ENCODE measurements at places on chromosomes 11 and 22.

DNA sequence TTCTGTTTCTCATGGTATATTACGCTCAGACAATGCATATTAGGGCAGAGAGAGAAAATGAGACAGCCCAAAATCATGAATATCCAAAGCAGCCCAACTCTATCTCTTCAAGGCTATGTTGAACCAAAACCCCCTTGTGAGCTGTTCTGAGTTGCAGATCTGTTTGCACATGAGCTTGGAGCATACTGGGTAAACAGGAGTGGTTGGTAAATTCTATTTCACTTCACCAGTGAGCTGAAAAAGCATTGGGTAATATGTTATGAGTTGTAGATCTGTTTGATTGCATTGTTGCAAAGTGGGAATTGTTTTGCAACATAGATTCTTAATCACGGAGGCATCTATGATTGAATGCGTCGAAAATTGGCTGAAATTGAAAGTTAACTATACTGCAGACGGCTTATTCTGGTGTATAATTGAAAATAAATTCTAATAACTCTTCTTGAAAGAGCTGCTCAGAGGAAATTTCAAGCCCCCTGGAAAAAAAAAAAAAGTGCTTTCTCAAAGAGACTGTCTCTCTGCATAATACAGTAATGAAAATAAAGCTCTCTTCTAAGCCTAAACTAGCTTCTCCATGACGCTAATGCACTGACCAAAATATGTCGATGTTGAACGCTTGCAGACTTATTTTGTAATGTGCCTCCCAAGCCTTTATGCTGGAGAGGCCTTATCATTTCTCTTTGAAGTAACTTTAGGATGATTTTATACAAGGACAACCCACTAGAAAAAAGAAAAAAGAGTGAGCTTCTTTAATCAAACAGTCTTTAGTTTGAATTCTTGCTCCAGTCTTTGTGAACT, 263.7 kb downstream of the NTM start:
- no peak for DNase-seq

DNA sequence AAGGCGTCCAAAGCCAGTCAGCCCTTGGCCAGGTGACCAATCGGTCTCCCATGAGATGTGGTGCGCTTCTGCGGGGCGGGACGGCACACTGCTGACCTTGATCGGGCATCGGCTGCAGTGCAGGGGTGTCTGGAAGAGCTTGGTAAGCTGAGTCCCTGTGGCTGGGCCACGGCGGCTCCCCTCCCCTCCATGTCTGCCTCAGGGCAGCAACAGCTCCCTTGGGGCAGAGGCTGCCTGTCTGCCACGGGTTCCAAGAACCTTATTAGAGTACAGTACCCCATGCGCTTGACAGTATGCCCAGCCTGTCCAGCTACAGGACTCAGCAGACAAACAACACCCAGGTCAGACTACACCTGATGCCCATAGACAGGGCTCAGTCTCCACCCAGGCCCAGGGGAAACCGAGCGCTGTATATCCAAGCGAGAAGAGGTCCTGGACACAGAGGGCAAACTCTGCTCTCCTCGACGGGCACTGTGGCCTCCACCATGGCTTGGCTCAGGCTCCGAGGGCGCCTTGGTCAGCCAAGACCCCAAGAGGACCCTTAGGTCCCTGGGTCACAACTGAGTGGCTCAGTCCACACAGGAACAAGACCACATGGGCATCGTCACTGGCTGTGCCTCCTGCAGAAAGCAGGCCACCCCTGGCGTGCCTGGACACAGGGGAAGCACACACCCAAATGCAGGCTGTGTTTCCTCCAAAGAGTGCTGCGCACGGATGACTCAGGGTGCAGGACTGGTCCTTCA, 18.9 kb downstream of the TSPAN32 start:
- DNase-seq: no peak

GRCh38 chr11:44955015-44955738, 4.5 kb upstream of the TP53I11 start:
- no peak for DNase-seq

- no peak for DNase-seq
Observed at GRCh38 chr11:96141626-96142025, 201.4 kb downstream of the MAML2 start.

- no peak for DNase-seq
Observed at GRCh38 chr11:70521475-70522308, 123.4 kb downstream of the CTTN start.

DNA sequence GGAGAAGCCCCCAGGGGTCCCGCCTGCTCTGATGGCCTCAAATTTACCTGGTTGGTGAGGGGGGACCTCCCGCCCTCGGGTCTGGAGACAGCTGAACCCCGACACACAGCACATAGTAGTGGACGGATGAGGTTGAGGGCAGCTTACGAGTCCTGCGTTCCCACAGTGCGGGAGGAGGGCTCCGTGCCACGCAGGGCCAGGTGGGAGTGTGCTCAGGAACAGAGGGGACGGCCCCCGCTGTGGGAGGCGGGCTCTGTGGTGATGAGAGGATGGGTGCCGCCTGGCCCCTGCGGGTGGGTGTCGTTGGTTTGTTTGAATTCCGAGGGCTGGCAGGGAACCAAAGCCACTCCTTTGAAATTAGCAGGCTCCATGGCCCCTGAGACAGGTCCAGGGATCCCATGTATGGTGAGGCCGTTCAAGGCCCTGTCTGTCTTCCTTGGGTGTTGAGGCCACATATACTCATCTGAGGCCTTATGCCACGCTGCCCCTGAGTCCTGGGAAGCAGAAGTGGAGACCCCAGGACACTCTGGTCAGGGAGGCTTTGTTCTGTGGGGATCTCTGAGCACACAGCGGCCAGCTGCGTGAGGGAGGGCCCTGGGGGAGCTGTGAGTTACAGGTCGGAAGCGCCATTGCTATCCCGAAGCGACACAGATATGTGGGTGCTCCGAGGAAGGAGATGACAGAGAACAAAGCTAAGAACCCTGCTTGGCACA, 21.9 kb downstream of the NADSYN1 start:
- no peak for DNase-seq

DNA sequence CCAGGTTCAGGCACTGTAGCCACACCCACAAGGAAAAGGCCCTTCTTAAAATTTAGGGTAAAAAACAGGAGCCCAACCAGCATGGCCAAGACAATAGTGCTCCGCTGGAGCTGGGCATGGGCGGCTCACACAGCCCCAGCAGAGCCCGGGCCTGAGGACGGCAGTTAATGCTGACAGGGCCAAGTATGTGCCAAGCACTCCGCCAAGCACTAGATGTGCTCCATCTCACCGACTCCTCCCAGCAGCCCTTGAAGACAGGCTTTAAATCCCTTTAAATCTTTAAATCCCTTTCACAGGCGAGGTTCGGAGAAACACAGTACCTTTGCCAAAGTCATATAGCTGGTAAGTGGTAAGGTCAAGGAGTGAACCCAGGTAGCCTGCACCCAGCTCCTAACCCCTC, 4.8 kb downstream of the ARFGAP2 start:
- no peak for DNase-seq

DNA sequence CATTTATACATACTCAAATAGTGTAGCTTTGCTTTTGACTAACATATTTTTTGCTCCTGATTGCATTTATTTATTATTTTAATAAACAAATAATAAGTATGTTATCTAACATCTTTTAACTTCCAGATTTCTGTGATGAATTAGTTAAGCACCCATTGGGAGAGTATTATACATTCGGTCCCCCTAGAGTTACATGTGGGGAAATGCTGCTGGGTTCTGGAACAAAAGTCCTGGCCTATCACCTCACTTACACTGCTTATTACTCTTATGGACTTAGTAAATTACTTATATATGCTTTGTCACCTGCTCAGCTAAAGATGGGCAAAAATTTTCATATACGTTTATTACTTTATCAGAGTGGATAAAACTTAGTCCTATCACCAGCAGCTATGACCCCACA, 1163.0 kb downstream of the FAM181B start:
- no peak for DNase-seq

DNA sequence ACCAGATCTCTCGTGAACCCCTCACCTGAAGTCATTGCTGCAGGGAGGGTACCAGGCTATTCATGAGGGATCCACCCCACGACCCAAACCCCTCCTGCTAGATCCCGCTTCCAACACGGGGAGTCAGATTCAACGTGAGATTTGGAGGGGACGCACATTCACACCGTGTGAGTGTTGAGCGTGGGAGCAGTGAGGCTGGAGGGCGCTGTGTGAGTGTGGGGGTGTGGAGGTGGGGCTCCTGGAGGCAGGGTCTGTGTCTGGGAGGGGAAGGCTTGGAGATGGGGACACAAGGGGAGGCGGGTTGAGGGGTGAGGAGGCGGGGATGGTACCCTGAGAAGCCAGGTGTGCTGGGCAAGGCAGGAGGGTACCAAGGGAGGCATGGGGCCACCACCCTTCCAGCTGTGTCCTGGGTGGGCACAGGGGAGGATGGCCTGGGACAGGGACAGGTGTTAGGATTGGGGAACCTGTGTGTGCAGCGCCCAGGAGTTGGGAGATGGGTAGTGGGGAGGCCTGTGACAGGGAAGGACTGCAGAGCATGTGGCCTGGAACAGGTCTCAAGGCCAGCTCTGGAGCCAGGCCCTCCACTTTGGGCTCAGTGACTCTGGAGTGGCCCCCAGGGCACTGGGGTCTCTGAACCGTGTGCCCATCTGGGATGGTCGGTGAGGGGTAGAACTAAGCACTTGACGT, 13.6 kb downstream of the TPCN2 start:
- DNase-seq: no peak

- no peak for DNase-seq
Observed at GRCh38 chr22:27637604-27638003, 164.0 kb downstream of the MN1 start.

DNA sequence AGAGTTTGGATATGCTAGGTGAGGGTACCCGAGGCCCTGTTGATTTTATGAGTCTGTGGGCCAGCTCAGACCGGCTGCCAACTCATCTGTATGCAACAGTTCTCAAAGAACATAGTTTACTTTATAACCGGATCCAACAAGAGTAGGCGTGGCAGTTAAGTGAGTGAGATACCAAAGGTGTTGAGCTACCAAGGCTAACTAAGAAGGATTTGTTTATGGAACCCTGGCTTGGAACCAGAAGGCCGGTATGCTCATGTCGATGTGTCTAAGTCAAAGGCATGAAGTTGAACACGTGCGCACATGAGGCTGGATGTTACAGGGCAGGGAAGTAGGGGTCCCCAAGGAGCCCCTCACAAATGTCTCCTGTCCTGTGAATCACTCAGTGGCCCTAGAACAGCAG, at the start of gene KCNJ1:
TSS of gene KCNJ1 (minus strand) at position 20 of the 400 bp plus-strand sequence. CDS start 27,053 bp downstream, outside the sequence.
- no peak for DNase-seq

GRCh38 chr22:42562279-42562678, 8.5 kb downstream of the SERHL2 start:
- no peak for DNase-seq

DNA sequence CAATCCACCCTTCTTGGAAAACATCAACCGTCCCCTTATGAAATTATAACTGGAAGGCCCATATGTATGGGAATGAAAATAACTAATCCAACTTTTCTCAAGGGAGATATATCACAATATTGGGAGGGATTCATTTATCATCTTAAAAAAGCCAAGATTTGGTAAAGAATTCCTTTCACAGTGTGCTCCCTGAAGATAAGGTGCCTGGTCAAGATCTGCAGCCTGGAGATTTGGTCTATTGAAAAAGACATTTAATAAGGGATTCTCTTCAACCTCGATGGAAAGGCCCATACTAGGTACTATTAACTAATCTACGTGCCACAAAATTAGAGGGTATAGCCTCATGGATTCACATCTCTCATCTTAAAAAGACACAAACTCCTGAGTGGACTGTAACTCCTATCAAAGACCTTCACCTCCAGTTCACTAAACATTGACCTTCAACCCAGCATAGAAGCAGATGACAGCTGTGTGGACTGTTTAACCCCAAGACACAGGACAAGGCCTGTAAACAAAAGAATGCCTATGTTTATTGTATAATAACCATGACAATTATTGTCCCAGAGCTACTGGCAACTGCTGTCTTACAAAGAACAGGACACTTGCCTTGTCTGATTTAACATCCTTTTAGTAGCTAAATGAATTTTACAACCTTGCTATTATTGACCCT, 4.8 kb upstream of the FDX1 start:
- DNase-seq: no peak

DNA sequence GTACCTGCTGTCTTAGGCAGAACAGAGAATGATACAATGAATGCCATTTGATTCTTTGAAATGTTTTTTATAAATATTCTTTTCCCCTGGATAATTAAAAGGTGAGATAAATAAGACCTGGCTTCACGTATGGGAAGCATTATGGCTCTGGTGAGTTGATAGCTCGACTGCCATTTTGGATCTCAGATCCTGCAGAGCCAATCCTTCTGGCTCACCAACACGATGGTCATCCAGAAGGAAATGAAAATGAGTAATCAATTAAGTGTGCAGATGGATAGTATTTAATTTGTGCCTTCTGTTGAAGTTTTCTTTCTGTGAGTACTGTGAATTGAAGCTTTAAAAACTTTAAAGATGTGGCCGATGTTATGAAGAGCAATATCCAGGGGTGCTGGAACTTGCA, 2.7 kb downstream of the TNRC6B start:
- DNase-seq: no peak

GRCh38 chr11:103581760-103582159, 454.7 kb upstream of the DDI1 start:
- DNase-seq: no peak

- no peak for DNase-seq
Observed at GRCh38 chr11:3120071-3120792, 44.9 kb downstream of the OSBPL5 start.

GRCh38 chr11:19974886-19975285, 185.4 kb downstream of the DBX1 start:
- DNase-seq: no peak

GRCh38 chr22:28005513-28005912, 86.5 kb upstream of the PITPNB start:
- no peak for DNase-seq

DNA sequence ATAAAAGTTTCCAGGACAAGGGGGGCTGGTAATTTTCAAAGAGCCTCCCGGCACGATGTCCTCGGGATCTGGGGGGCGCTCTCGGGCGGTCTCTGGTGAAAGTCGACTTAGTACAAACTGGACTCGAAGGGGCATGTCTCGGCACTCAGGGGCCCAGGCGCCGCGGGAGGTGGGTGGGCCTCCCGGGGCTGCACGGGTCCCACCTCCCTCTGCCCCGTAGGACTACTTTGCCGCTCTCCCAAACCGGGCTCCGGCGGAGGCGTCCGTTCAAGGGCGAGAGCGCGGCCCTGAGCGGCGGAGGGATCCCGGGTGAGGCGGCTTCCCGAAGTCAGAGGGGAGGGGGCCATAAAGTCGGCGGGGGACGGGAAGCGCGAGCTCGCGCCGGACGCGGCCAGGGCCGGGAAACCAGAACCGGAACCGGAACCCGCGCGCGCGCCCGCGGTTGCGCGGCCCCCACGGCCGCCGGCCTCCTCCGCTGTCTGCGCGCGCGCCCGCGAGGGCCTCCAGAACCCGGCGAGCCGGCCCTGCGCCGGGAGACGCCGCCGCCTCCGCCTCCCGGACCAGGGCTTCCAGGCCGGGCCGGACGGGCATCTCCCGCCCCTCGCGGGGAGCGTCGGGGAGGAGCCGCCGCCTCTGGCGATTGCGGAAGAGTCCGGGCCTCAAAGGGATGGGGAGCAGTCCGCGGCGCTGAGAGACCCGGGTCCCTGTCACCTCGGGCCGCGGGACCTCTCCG, at the start of gene ARHGEF12:
TSS of gene ARHGEF12 (plus strand) at position 506 of the 733 bp plus-strand sequence. CDS start 831 bp downstream, outside the sequence.
- DNase-seq: peak; percentile 94

All from left renal pelvis (tissue), 4 donors.